AG09309 (cell line): ENCODE measurements at places on chromosomes 1 and 21.
A peak's percentile ranks its signal among the peaks of the same experiment; 100 is the strongest.

- DNase-seq, result no peak
Measured at GRCh38 chr1:172417557-172417956, 2.9 kb upstream of the C1orf105 start.

GRCh38 chr21:45468051-45468970, 63.3 kb downstream of the COL18A1 start:
- DNase-seq, result no peak

- no peak for DNase-seq
Measured at GRCh38 chr1:234490793-234491479, 12.0 kb upstream of the TARBP1 start.

GRCh38 chr21:15442743-15443469, 286.9 kb upstream of the USP25 start:
- DNase-seq, result no peak

- DNase-seq, result peak; percentile 11
Measured at GRCh38 chr1:163410073-163410999, 88.6 kb downstream of the NUF2 start.

DNA sequence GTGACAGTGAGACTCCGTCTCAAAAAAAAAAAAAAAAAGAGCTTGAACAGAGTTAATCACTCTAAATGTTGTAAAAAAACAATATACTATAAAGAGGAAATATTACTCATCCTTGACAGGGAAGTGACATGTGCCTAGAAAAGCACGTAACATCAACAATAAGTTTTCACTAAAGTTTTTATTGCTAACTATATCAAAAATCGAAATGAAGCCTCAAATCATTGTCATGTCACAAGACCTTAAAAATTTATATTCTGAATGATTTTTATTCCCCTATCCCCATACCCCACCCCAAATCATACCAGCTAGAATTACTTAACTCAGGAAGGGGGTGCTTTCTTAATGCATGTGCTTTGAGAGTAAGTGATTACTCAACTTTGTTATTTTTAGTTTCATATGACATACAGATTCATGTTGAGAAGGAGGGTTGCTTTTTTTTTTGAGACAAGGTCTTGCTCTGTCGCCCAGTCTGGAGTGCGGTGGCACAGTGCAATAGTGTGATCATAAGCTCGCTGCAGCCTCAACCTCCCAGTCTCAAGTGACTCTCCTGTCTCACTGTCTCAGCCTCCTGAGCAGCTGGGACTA, 53.6 kb upstream of the MUTYH start:
- no peak for DNase-seq

DNA sequence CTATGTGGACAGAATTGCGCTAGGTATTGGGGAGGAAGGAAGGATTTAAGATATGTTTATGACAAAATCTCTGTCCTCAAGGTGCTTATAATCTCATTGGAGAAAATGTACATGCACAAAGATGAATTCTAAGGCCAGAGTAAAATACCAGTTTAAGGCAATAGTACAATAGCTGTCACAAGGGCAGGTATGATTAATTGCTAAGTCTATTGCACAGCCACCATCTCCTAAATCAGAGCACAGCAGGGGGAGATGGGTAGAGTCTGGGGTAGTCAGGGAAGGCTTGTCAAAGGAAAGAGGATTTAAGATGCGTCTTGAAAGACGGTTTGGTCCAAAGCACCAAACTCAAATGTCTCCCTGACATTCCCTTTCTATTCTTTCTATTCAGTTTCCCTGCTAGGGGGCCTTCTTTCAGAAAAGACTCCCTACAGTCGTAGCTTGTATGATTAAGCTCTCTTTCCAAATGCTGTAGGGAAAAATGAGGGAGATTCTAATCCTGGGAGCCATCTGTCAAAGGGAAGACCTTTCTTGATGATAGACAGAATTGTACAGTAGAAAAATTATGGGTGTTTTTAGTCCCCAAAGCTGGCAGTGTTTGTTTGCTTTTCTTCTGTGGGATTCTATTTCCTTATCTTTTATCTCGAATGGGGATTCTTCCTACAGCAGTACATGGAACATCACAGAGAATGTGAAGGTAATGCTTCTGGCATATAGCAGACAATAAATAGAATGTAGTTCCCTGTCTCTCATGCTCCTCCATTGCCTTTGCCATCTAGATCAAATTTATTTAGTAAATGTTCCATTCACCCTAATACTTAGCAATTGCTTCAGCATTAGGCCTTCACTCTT, 107.6 kb upstream of the NFIA start:
- DNase-seq, result no peak

GRCh38 chr1:167202049-167202448, 18.6 kb upstream of the POU2F1 start:
- no peak for DNase-seq

- DNase-seq, result no peak
Measured at GRCh38 chr1:230543085-230543484, 99.2 kb upstream of the COG2 start.
